ENCODE measurements at places on chromosomes 1 and 21.

- DNase-seq, result peak; percentile 30
Measured at GRCh38 chr1:220076861-220077762, 12.5 kb downstream of the BPNT1 start.

- peak; percentile 27 for DNase-seq
Measured at GRCh38 chr1:93690921-93691789, 9.5 kb upstream of the BCAR3 start.

DNA sequence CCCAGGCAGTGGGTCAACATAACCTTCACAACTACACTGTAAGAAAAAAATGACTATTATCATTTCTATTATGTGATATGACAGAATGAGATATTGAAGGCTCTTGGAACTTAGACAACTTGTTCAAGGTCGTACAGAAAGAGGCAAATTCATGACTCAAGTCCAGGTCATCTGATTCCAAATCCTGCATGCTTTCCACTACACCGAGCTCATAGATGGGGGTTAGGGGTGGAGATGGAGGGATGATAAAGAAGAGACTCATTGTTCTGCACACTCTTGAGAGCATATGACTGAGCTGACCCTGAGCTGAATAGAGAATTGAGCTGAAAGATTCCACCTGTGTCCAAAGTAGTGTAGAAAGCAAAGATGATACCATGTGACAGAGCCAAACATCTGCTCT, 2.8 kb downstream of the FCRL6 start:
- DNase-seq, result peak; percentile 83

- no peak for DNase-seq
Measured at GRCh38 chr1:154945160-154945961, 8.8 kb upstream of the PMVK start.
